ENCODE measurements at places on chromosomes 4 and X.

GRCh38 chr4:76449833-76450232, 14.8 kb downstream of the SHROOM3 start:
- no peak for DNase-seq

- DNase-seq, result no peak
Observed at GRCh38 chrX:106921637-106922036, 1.4 kb downstream of the CLDN2 start.

DNA sequence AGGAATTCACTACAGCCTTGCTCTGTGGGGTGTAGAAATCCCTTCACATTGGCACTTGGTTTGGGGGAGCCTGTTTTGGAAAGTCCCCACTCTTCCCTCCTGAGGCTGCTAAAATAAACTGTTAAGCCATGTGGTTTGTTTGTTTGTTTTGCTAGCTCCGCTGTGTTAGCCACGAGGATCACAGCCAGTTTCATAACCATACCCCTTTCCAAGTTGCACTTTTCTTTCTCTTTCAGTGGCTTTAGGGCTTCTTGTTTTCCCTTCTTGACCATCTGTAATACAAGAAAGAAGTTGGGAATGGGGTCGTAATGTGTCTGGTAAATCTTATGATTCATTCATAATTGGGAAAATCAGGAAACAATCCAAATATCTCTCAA, 24.8 kb upstream of the UXT start:
- DNase-seq, result no peak

DNA sequence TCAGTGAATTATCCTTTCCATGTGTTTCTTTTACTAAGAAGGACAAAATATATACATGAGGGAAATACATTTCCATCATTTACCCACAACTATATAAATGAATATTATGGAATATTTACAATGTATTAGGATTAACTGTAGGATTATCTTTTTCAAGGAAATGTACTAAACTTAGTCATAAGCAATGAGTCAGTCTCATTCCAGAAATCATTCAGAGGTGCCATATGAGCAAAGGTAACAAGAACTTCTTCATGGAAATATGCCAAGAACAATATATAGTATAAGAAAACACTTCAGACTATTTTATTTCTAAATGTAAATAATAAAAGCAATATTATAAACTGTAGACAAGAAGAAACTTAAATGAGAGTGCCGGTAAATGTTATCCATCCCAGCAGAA, 67.1 kb downstream of the USP38 start:
- no peak for DNase-seq

GRCh38 chr4:73753215-73753614, 12.8 kb downstream of the CXCL8 start:
- no peak for DNase-seq

- no peak for DNase-seq
Observed at GRCh38 chr4:178026999-178027398, 584.8 kb upstream of the AGA start.

DNA sequence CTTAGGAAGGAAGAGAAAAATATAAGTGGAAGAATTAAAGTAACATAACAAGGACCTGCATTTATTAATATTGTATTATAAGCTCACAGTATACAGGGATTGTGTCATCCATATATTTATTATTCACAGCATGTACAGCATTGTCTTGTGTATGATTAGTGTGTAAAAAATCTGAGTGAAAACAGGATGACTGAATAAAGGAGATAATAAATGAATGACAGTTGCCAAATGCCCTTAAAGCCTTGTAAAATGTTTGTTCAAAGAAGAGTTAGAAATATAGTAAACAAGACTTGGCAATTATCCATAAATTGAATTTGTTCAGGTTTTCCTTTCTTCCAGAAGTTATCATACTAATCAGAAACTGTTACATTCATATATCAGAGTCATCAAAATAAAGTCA, 172.7 kb downstream of the BTC start:
- no peak for DNase-seq

DNA sequence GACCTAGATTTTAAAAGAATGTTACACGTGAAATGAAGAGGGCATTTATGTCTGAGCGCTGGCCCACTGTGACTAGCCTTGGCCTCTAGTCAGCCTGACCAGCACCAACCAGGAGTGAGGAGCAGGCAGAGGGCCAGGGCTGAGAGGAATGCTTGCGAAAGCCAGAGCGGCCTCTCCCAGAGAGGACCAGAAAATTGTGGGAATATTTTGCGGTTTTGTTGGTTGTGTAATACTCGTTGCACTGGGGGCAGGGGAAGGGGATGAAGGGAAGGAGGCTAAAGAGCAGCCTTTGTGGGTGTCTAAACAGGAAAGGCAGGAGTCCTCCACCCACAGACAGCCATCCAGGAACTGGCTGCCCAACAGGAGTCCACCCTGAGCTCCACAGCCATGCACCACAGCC, 3.8 kb downstream of the GABRE start:
- DNase-seq, result no peak

GRCh38 chr4:104206784-104207183, 287.9 kb downstream of the CXXC4 start:
- no peak for DNase-seq
